NCI-H2171 (cell line): ENCODE measurements at places on chromosomes 3 and 15.

- no peak for DNase-seq
Measured at GRCh38 chr15:39181056-39181747, 399.7 kb upstream of the THBS1 start.

DNA sequence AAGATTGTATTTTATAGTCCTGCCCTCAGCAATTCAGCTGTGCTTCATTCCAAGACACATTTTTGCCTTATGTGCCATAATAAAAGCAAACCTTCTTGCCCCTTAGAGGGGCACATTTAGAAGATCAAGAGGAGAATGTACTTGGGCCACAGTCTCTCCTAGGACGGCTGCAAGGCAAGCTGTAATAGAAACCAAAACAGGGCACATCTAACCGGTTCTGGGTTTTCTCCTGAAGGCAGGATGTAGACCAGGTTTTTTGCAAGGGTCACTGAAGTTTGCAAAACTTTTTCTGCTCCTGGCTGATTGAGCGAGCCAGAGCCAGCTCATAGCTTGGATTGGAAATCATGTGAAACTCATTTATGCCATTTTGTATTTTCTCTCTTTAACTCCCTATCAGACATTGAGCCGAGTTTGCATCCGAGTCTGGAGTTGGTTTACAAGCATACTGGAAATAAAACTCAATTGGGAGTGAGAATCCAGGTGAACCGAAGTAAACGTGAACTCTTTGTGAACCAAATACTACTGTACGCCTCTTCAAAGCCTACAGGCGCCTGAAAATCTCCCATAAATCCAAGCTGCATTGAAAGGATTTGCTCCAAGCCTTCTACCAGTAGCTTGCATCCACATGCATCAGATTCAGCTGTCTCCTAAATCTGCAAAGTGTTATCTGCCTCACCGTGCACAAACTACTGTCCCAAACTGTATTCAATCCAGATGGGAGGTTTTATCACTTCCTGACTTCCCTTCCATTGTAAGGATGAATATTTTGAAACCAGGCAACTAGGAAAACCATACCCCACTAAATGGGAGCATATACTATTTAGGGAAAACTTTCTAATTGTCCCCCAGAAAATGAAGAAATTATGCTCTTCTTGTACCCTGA lies 60.9 kb upstream of the TSC22D2 start:
- DNase-seq, result no peak

- no peak for DNase-seq
Measured at GRCh38 chr3:184526088-184526433, 35.5 kb upstream of the EPHB3 start.

DNA sequence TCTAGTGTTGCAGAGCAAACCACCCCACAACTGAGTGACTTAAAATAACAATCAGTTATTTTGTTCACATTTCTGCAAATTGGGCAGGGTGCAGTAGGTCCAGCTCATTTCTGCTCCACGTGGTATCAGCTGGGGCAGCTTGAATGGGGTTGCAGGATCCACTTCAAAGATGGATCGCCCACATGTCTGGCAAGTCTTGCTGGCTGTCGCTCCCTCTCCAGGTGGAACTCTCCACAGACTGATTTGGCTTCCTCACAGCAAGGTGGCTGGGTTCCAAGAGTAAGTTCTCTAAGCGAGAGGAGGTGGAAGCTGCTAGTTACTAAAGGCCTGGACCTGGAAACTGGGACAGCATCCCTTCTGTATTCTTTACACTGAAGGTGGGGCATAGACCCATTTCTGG lies 213.3 kb downstream of the SLC9A9 start:
- no peak for DNase-seq

- no peak for DNase-seq
Measured at GRCh38 chr3:94778289-94778688, 715.4 kb downstream of the NSUN3 start.

GRCh38 chr3:66480666-66481065 lies 20.2 kb downstream of the LRIG1 start:
- no peak for DNase-seq

GRCh38 chr15:35926007-35926380 lies 380.0 kb upstream of the DPH6 start:
- DNase-seq, result no peak

GRCh38 chr3:13192471-13193213 lies 119.4 kb upstream of the IQSEC1 start:
- no peak for DNase-seq

DNA sequence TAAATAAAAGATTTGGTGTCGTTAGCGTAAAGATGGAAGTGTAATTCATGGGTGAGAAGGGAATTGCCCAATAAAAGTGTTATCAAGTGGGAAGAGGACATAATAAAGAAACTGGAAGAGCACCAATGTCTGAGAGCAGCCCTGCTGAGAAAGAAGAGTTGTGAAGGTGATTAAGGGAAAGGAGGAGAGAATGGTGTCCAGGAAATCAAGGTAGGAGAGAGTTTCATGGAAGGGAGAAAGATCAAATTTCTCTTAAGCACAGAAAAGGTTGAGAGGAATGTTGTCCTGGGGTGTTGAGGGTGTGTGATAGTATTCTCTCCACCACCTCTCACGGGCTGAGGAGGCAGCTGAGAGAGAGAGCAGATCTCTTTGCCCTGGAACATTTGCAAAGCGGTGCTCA lies 339.7 kb downstream of the SATB1 start:
- no peak for DNase-seq

DNA sequence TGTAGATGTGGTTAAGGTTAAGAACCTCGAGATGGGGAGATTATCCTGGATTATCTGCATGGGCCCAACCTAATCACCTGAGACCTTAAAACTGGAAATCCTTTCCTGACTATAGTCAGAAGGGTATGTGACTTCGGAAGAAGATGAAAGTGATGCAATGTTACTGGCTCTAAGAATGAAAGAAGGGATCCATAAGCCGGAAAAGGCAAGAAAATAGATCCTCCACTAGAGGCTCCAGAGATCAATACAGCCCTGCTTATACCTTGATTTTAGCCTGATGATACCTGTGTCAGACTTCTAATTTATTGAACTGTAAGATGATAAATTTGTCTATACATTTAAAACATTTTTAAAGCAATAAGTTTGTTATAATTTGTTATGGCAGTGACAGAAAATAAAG lies 21.5 kb upstream of the GASK1A start:
- DNase-seq, result no peak

DNA sequence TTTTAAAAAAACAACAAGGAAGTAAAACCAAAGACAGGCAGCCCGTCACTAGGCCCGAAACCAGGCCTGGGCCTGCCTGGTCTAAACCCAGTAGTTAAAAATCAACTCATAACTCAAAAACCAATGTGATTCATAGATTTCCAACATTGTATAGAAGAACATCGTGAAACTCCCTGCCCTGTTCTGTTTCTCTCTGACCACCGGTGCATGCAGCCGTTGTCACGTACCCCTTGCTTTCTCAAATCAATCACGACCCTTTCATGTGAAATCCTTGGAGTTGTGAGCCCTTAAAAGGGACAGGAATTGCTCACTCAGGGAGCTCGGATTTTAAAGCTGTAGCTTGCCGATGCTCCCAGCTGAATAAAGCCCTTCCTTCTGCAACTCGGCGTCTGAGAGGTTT lies 89.5 kb downstream of the DCLK3 start:
- no peak for DNase-seq

GRCh38 chr15:25892126-25892525 lies 29.0 kb upstream of the ATP10A start:
- DNase-seq, result no peak

DNA sequence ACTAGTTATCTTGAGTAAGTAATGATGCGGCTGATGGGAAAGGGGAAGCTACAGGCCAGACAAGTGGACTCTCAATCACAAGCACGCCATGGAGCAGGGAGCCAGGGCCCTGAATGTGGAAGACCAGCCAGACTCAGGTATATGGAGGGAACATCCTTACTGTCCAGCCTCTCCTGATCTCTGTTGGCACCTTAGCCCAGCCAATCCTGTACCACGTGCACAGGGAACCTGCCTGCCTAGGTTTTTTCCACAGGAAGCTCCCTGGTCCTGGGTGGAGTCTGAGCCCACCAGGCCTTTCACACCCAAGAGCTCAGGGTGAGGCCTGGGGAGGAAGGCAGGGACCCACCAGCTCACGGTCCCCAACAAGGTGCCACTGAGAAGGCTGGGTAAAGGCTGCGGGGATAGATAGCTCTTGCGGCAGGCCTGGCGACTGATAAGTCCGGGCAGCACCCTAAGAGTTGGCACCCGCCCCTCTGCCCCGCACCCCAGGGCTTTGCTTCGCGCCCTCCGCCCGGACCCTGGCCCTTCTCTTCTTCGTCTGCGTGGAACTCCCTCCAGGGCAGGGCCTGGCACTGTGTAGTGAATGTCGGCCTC lies 933 bp upstream of the APEH start:
- no peak for DNase-seq

GRCh38 chr3:120762615-120763014 lies 20.1 kb downstream of the GTF2E1 start:
- DNase-seq, result no peak

GRCh38 chr15:57172925-57173324 lies 203.4 kb upstream of the CGNL1 start:
- no peak for DNase-seq

DNA sequence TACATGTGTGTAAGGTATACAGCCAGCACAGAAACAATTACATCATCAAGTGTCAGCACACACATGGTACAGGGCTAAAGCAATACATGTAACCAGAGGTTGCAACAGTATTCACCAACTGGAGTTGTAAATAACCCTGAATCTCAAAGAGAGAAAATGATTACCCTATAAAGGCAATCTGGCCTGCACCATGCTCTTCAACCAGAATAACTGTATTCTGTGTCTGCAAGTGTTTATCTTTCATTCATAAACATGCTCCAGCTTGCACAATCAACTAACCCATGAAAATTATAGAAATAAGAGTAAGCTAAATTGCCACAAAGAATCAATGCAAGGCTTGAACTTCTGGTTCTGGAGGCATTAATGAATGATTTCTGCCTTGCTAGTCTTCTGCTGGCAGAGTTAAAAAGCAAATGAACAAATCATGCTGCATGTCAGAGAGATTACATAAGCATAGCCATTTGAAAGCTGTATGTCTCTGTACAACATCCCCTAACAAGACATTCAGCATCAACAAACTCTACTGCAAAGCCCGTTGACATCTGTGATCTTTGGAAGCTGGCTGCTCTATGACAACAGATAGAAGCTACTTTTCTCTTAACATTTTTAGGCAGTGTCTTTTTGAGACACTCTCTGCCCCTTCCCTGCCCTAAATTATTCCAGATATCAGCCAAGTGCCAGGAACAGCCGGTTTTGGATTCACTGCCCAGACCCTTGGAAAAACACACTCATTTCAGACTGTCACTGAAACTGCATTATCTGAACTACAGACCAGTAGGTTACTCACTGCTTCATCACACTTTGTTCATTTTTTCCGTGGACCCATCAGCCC lies 871.0 kb downstream of the OTOL1 start:
- no peak for DNase-seq

GRCh38 chr3:186487819-186488218 lies 56.4 kb downstream of the CRYGS start:
- no peak for DNase-seq

DNA sequence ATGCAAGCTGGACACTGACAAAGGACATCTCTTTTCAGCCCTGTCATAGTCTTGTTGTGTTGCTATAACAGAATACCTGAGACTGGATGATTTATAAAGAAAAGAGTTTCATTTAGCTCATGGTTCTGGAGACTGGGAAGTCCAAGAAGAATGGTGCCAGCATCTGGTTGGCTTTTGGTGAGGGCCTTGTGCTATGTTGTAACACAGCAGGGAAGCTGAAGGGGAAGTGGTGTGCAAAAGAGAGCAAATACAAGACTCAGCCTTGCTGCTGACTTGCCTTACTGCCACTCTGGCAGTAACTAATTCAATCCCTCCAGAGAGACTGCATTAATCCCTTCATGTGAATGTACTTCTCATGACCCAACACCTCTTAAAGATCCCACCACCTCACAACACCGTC lies 356.3 kb upstream of the PROK2 start:
- DNase-seq, result no peak

GRCh38 chr15:89758981-89759380 lies 7.9 kb upstream of the MESP1 start:
- DNase-seq, result no peak
